ENCODE measurements at places on chromosomes 3 and 15. TPM values are rescaled to one million over a fixed set of nuclear protein-coding genes. Genes with fewer than 3 reads are reported as not detected.

Gene GRAMD2A
- 0.55 TPM for total RNA-seq

Gene NR2E3
- 3.0 TPM for total RNA-seq

Gene CHRNA3
- 0.89 TPM for total RNA-seq

Gene CALML4
- total RNA-seq = 49.2 TPM

Gene ITGA11
- 2.6 TPM for total RNA-seq

Gene LMAN1L
- total RNA-seq = not detected

DNA sequence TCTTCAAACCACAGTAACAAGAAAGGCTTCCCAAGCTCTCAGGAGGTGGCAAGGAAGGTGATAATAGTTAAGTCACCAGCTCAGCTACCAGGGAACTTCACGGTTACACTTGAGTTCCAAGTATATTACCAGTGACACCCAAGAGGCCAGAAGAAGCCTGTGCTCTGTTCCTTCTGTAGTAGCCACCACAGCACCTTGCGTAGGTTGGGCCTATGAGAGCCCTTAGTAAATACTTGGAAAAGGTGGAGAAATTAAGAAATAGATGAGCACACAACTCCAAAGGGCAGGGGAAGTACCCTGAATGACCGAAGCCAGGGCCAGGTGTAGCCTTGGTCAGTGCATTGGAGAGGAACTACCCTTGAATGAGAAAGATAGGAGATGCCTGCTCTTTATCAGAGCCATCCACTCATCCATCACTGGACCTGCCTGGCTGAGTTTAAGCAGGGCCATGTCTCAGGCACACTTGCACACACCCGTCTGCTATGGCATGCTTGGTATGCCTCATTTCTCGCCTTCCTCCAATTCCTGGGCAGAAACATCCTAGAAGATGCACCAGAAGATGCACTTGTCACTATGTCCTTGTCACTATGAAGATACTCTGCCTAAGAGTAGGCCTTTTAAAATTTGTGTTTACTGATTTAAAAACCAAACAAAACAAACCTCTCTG is 32.6 kb upstream of the NDUFB4 start:
- no peak for DNase-seq

- no peak for DNase-seq
Measured at GRCh38 chr3:59043391-59043790, 6.4 kb downstream of the CFAP20DC start.

GRCh38 chr15:40554161-40554525 is 10.7 kb downstream of the CCDC32 start:
- no peak for DNase-seq

GRCh38 chr3:149333176-149333859 is at the start of gene TM4SF18:
TSS of gene TM4SF18 (minus strand) at chr3:149333636. CDS start at chr3:149333382, 254 bp downstream.
- no peak for DNase-seq

DNA sequence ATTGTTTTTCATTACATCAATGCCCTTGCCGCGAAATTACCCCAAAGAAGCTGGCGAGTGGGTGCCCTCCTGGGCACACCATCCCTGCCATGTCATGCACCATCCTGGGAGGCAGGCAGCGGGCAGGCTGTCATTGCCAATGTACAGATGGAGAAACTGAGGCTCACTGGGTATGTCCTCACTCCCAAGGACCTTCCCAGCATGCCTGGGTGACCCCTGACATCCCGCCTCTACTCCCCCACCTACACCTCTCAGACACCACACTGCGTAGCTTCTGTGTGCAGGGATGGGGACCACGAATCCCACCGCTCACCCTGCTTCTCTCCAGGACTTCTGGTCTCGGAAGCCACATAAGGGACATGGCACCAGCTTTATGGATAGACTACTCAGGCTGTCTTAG is 41.0 kb upstream of the SLC41A3 start:
- no peak for DNase-seq

- DNase-seq = no peak
Measured at GRCh38 chr3:157871248-157871647, 235.0 kb downstream of the SHOX2 start.

DNA sequence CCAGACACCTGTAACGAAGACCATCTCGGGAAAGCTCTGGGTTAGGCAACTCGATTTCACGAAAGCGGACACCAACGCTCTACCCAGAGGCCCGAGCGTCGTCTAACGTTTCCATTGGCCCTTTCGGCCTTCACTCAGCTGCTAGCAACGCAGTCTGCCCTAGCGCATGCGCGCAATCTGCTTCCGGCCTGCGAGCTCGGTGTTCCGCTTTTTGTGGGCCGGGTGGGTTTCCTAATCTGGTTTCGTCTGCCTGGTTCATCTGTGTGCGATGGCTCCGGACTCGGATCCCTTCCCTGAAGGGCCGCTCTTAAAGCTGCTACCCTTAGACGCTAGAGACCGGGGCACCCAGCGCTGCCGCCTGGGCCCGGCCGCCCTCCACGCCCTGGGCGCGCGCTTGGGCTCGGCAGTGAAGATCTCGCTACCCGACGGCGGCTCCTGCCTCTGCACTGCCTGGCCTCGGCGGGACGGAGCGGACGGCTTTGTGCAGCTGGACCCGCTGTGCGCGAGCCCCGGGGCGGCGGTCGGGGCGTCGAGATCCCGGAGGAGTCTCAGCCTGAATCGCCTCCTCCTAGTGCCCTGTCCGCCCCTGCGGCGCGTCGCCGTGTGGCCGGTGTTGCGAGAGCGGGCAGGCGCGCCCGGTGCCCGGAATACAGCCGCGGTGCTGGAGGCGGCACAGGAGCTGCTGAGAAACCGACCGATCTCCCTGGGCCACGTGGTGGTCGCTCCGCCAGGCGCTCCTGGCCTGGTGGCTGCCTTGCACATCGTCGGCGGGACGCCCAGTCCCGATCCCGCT is 24.0 kb upstream of the GATM start:
- DNase-seq = peak; percentile 97

DNA sequence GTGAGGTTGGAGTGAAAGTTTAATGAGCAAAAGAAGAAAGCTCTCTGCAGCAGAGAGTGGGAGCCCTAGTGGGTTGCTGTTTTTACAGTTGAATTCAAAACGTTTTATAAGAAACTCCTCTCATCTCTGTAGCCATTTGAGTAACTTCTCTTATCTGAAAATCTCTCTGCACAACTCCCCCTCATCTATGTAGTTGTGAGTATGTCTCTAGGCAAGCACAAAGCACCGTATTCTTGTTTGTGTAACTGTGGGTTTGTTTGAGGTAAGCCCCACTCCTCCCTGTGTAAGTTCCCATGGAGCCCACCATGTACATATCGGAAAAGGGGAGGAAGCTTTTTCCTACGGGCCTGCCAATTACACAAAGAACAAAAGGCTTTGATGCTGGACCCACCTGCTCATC is 56.5 kb upstream of the GOLGA6L2 start:
- DNase-seq = no peak

- DNase-seq = no peak
Measured at GRCh38 chr3:188257384-188258026, 103.5 kb downstream of the LPP start.

GRCh38 chr3:155407331-155407730 is 113.8 kb upstream of the STRIT1 start:
- no peak for DNase-seq

DNA sequence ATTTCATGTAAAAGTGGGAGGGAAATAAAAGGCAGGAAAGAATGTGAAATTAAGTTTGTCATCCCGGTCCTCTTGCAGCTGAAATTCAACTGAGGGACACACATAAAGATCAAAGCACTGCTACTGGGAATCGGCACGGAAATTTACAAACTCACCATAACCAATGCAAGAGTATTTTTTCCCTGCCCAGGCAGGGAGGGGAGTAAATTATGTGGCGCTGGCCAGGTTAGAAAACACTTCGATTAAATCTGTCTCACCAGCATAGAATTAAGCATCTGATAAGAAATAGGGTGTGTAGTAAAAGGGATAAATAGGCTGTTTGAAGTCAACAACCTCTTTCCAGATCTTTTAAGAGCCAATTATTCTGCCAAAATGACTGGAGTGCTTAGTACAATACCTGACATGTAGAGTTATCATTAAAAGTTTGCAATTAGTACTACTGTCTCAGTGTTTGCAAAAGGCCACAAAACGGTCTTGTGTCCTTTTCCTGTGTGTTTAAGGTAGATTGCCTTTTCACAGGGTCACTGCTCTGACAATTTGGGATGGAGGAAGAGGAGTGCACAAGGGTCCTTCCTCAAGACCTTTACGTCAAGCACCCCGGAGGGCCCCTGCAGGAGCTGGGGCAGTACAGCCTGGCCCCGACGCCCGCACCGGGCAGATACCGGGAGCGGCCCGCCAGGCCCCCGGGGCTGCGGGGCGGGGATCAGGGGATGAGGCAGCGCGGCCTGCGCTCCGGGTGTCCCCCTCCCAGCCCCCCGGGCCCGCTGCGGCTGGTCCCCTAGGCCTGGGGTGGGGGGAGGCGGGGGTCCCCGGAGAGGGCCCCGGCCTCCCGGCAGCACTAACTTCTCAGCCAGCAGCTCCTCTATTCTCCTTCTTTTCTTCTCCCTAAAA is 651 bp downstream of the UBA3 start:
- no peak for DNase-seq

- no peak for DNase-seq
Measured at GRCh38 chr3:11010426-11011165, 18.0 kb downstream of the SLC6A1 start.
